ENCODE measurements at places on chromosomes 2 and 18.

GRCh38 chr2:88603146-88603545 is 24.1 kb downstream of the EIF2AK3 start:
- DNase-seq: no peak

DNA sequence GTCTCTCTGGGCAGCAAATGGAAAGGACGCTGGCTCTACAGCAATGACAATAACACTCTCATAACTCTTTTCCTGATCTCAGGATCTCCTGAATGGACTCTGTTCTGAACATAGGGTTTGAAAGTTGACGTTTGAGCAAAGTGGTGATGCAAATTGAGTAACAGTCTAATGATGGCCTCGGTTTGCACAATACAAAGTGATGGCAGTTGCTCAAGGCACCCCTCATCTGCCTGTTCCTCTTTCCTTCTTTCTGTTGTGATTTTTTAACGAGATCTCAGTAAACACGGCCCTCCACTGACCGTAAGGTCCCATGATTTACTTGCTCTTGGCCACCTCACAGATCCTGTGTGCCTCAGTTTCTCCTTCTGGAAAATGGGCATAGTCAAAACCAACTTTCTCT is 303.6 kb downstream of the SLC8A1 start:
- DNase-seq: no peak

GRCh38 chr2:167820488-167820887 is 426.9 kb downstream of the STK39 start:
- no peak for DNase-seq

DNA sequence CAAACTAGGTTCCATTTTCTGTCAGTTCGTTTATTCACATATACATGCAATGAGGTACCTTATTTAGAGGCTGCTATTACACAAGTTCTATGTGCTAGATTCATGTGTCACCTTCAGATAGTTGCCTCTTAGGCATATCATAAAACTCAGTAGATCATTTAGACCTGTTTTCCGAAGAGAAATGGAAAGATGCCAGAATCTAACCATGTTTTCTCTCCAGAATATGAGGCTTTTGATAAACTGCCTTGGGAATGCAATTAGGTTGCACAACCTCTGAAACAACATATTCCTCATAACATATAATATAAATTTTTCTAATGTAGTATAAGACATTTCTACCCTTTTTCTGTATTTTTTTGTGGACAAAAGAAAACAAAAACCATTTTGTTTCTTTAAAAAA is 108.1 kb downstream of the PRPF40A start:
- DNase-seq: no peak

DNA sequence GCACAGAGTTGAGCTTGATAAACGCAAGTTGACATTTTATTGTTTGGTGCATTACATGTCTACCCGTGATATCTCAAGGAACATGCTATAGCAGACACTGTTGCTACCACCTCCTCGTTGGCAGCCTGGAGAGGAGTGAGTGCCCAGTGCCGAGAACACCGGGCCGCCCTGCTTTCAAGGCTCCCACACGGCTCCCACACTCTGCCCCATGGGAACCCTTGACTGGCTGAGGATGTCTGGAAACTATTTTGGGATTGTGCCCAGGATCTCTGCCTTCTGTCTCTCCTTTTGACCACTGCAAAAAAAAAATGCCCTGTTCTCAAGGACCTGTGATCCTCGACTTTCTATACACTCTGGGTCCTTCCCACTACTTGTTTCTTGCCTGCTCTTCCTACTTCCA is 21.1 kb downstream of the TET3 start:
- no peak for DNase-seq

Measured in prostate gland (tissue), 2 donors.